ENCODE measurements at places on chromosomes 3 and 15. TPM values are rescaled to one million over a fixed set of nuclear protein-coding genes. Genes with fewer than 3 reads are reported as not detected.

DNA sequence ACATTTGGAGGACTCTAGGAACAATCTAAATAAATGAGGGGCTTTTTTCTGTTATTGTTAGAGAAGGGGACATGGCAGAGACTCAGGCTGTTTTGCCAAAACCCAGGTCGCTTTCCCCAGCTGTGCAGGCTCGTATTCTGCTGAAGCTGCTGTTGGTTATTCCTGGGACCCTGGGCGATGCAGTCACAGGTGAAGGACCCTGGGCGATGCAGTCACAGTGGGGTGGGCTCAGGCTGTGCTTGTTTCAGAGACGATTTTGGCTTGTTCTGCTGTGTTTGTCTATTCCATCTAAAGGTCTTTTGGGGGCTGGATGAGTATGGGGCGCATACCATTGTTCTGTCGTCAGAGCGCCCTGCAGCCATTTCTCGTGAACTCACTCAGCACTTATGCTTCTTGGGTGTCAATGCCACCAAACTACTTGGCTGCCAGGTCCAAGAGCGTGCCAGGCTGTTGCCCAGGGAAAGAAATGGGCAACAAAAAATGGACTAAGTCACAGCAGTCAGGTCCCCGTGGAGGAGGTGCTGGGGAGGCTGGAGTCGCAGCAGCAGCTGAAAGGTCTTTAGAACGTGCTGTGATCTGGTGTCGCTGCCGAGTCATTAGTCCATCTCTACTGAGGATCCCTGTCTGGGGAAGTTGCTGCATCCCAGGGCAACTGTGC lies 151.4 kb downstream of the CHDH start:
- H3K4me3 ChIP-seq: no peak overlapping the region
- H3K36me3 ChIP-seq: no peaks in the 10 kb centered on the region
- H3K4me1 ChIP-seq: no peaks in the 10 kb centered on the region
- no peak overlapping the region for H3K27ac ChIP-seq
- peaks cover 5% of the 10 kb centered on the region for H3K27me3 ChIP-seq

GRCh38 chr3:72062017-72062416 lies 277.1 kb upstream of the PROK2 start:
- no peak overlapping the region for H3K27ac ChIP-seq
- no peak for DNase-seq
- H3K4me3 ChIP-seq: no peak overlapping the region
- no peaks in the 10 kb centered on the region for H3K36me3 ChIP-seq

- peak; percentile 8 for DNase-seq
- H3K4me1 ChIP-seq: peaks cover 50% of the 10 kb centered on the region
These were observed 4.3 kb downstream of the PRKCI start for GRCh38 chr3:170226426-170226960.

DNA sequence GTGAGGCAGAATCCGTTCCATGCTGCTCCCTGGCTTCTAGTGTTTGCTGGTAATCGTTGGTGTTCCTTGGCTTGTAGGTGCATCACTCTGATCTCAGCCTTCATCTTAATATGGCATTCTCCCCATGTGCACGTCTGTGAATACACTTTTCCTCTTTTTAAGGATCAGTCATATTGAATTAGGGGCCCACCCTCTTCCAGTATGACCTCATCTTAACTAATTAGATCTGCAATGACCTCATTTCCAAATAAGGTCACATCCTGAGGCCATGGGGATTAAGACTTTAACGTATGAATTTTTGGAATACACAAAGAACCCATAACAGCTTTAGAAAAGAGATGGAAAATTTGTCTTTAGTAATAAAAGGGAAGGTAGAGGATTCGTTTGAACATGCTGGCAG lies 34.1 kb upstream of the MASP1 start:
- no peak overlapping the region for H3K27ac ChIP-seq
- H3K27me3 ChIP-seq: no peaks in the 10 kb centered on the region
- H3K4me1 ChIP-seq: no peaks in the 10 kb centered on the region

- peak; percentile 35 for DNase-seq
- peaks cover 15% of the 10 kb centered on the region for H3K36me3 ChIP-seq
- H3K27me3 ChIP-seq: no peaks in the 10 kb centered on the region
These were observed 26.5 kb downstream of the PLOD2 start for GRCh38 chr3:146134348-146135117.

DNA sequence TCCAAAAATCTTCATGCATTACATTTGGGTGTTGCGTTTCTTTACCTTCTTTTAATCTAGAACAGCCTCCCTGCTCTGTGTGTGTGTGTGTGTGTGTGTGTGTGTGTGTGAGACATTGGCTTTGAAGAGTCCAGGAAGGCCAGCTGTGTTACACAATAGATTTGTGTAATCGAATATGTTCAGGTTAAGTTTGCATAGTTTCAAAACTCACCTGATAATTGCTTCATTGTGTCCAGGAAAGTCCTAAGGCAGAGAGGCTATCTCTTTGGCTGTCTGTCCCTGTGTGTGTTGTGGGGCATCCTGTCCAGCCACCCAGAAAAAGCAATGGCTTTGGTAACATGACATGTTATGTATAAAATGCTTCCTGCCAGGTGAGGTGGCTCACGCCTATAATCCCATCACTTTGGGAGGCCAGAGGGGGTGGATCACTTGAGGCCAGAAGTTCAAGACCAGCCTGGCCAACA lies 37.5 kb downstream of the ZNF710 start:
- no peaks in the 10 kb centered on the region for H3K36me3 ChIP-seq
- DNase-seq: no peak
- H3K4me1 ChIP-seq: peaks cover 24% of the 10 kb centered on the region
- no peaks in the 10 kb centered on the region for H3K27me3 ChIP-seq
- H3K4me3 ChIP-seq: no peak overlapping the region
- no peak overlapping the region for H3K27ac ChIP-seq

DNA sequence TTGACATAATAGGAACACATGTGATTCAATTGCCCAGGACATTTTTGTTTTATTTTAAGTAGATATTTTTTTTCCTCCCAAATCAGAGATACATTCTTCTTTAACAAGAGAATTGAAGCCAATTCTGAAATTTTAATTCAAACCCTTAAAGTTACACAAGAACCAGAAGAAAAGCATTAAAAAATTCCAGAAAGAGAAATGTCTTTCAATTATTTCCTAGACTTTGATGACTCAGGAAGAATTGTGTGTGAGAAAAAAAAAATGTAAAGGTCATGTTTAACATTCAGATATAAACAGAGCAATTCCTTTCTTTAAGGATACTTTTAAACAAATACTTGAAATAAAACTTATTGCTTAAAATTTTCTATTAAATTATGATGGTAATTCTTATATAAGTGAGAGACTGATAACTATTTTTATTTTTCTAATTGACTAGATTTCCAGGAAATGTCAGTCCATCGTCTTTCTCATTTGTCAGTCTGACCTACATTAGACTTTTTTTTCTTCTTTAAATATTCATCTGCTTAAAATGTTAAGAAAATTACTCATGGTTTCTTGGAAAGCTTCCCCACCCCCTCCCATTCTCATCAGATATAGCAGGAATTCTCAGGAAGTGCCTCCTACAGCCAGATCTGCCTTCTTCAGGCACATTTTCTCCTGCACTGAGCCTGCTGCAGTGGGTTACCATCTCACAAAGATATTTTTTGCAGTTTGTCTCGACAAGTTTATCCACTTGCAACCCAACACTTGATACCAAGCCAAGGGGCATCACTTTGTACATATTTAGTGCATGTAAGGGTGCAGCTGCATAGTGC lies 261.8 kb upstream of the CBLB start:
- H3K4me3 ChIP-seq: peak overlapping the region; percentile 53
- DNase-seq: peak; percentile 89
- H3K27ac ChIP-seq: peak overlapping the region; percentile 58
- no peaks in the 10 kb centered on the region for H3K36me3 ChIP-seq

- no peaks in the 10 kb centered on the region for H3K36me3 ChIP-seq
- no peak for DNase-seq
- no peaks in the 10 kb centered on the region for H3K27me3 ChIP-seq
- no peaks in the 10 kb centered on the region for H3K4me1 ChIP-seq
- no peak overlapping the region for H3K4me3 ChIP-seq
- no peak overlapping the region for H3K27ac ChIP-seq
These were observed 385.7 kb downstream of the CNTN4 start for GRCh38 chr3:2484162-2485026.

The FETUB gene
- not detected for total RNA-seq

The BFSP2 gene
- not detected for total RNA-seq

All from GM23248 (cell line).